ENCODE measurements at places on chromosomes 12 and 14.

- no peak for DNase-seq
Observed at GRCh38 chr12:52053536-52054209, 2.4 kb downstream of the NR4A1 start.

- no peak for DNase-seq
Observed at GRCh38 chr14:100980823-100981222, 77.3 kb upstream of the RTL1 start.

DNA sequence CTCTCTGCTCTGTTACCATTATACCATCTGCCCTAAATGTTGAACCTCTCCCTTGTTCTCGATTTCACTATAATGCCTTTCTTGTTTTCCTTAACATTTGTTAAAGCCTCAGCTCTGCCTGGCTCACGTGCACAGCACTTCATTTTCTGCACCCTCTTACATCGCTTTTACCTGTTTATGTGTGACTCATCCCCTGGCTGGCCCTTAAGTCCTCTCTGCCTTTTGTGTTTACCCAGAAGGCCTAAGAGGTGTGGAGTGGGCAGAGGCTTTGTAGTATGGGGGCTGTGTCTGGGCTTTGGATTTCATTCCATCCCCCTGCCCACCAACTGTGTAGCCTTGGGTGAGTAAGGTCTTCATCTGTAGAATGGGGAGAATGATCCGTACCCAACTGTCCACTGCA is 36.5 kb downstream of the UBE3B start:
- no peak for DNase-seq

DNA sequence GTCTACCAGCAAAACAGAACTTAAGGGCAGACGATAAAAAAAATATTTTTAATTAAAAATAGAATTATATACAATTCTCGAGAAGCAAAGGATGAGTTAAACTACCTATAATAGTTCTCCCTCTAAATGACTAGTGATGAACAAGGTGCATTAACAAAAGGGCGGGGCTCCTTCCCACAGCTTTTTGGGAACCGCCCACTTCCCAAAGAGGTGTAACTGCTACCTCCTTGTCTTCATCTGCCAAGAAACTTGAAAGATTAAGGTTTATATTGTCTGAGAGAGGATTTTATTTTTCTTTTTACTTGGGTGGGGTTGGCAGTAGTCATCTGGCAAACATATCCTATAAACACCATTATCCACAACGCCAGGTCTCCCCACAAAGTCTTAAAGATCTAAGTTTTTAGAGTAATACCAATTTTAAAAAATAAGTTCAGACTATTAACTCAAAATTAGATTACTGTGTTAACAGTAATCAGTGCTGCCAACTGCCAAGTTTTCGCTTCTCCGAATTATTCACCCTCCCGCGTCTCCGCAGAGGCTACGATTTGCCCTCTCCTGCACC is 938 bp downstream of the RALGAPA1 start:
- DNase-seq, result no peak
